CD4-positive, alpha-beta T cell (primary cell): ENCODE measurements at places on chromosomes 16 and 17. TPM values are rescaled to one million over a fixed set of nuclear protein-coding genes. Genes with fewer than 3 reads are reported as not detected.

Gene TEX14
- 0.47 TPM for total RNA-seq

- DNase-seq: peak; percentile 92
Observed at GRCh38 chr16:68843482-68844210, at the start of gene TANGO6. Gene TANGO6 (plus strand): TSS chr16:68843531. CDS start chr16:68843618, 87 bp downstream.

DNA sequence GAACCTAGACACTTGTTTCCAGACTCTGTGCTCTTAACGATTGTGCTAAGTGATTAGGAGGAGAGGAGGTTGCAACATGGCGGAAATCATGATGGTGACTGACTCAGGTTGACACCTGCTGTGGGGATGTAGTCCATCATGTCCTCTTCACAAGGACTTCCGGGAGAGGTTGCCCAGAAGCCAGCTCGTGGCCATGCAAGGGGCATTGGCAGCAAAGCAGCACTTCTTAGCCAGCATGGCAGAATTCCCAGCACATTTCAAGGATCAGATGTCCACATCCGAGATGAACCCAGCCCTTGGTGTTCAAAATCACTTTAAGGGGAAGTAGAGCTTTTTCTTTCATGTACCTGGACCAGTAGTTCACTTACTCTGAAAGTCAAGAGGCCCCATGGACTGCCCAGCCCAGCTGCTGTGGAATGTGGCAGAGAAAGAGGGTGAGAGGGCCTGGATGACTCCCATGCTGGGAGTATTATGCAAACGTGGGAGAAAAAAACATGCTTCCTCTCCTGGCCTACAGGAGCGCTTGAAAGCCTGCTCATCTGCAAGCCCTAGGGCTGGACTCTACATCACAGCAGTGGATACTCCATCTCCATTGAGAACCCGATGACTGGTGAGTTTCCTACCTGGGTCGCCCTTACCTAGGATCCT lies 65.5 kb downstream of the IRX6 start:
- DNase-seq: no peak

DNA sequence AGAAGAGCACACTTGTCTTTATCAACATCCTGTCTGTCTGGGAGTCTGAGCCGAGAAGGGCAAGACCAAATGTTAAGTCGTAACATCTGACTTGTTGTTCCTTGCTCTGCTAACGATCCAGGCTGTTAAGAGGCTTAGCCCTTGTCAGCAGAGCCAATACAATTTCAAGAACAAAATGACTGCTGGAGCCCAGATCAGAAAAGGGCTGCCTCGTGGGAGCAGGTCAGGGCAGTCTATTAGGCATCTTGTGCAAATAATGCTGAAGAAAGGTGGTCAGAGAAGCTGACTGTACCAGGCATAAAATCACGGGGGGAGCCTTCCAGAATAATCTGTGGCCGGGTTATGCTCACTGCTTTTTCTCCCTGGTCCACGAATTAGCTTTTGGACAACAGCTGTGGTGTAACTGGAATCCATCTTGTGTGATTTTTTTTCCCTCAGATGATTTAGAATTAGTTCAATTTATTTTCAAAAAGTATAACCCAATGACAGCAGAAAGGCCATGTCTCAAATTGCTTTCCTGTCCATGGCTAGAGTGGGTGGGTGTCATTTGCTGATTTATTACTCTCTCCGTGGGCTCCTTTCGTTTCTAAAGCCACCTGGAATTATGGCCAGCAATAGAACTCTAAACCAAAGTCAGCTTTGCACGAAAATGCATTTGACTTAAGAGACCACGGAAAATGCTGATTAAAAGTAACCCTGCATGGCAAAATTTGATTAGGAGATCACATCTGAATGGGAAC lies 221.1 kb upstream of the HSBP1 start:
- DNase-seq: no peak

DNA sequence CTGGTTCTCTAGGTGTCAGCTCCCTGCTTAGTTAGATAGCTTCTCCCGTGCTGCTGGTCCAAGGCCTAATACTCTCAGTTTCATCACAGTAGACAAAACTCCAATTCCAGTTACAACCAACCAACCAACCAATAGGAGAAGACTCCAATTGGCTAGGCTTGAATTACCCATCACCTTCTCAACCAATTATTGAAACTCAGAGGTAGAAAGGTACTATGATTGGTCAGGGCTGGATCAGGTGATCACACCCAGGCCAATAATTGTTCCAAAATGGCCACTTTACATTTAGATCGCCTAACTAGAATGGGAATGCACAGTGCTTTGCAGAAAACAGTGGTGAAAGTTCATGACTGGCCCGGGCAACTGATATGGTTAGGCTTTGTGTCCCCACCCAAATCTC lies 49.5 kb upstream of the CRHR1 start:
- no peak for DNase-seq
